ENCODE measurements at places on chromosomes 4 and X. TPM values are rescaled to one million over a fixed set of nuclear protein-coding genes. Genes with fewer than 3 reads are reported as not detected.

PPP1R2C gene
- total RNA-seq = not detected

PDCL2 gene
- total RNA-seq = not detected

SLC4A4 gene
- total RNA-seq = not detected

GPR78 gene
- total RNA-seq = not detected

TREX2 gene
- total RNA-seq = 1.9 TPM

SCML1 gene
- total RNA-seq = 12.4 TPM

NHSL2 gene
- total RNA-seq = 40.3 TPM

DMRTC1 gene
- total RNA-seq = not detected

MPP1 gene
- 32.3 TPM for total RNA-seq

ASIC5 gene
- total RNA-seq = not detected

KLHL34 gene
- total RNA-seq = 0.09 TPM

TLL1 gene
- total RNA-seq = 1.4 TPM

- H3K27ac ChIP-seq = no peak overlapping the region
- H3K27me3 ChIP-seq = no peaks in the 10 kb centered on the region
- H3K4me1 ChIP-seq = no peaks in the 10 kb centered on the region
- H3K4me3 ChIP-seq = no peak overlapping the region
Measured at GRCh38 chrX:34884817-34885216, 57.8 kb upstream of the FAM47B start.

- no peak overlapping the region for H3K4me3 ChIP-seq
- H3K36me3 ChIP-seq = no peaks in the 10 kb centered on the region
- no peak overlapping the region for H3K27ac ChIP-seq
- peaks cover 3% of the 10 kb centered on the region for H3K27me3 ChIP-seq
- no peaks in the 10 kb centered on the region for H3K4me1 ChIP-seq
Measured at GRCh38 chr4:53713296-53713695, 122.0 kb upstream of the LNX1 start.

DNA sequence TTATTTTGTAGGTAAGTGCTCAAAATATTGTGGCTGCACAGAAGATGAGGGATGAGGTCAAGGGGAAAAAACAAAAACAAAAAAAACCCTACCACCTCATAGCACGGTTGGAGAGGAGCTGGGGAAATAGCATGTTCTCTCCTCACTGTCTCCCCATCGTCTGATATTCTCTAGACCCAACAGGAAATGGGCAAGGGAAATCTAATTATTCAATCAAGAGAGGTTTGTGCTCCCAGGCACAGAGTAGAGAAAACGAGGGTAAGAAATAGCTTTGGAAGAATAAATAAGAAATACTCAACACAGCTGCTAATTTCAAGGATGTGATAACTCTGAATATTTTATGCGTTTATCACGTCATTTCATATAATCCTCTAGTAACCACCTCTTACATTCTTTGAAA, 619.2 kb upstream of the GNPDA2 start:
- H3K27me3 ChIP-seq = no peaks in the 10 kb centered on the region
- H3K4me1 ChIP-seq = no peaks in the 10 kb centered on the region
- no peak overlapping the region for H3K4me3 ChIP-seq
- no peak for DNase-seq
- no peak overlapping the region for H3K27ac ChIP-seq

GRCh38 chr4:52659001-52659721, at the start of gene USP46:
Gene USP46 (minus strand): TSS chr4:52659301. CDS start chr4:52659150, 151 bp downstream.
- peak within 1 kb of the TSS; percentile 88 for H3K4me3 ChIP-seq
- no peaks in the 10 kb centered on the region for H3K36me3 ChIP-seq
- H3K4me1 ChIP-seq = peaks cover 13% of the 10 kb centered on the region
- H3K27me3 ChIP-seq = no peaks in the 10 kb centered on the region

- no peaks in the 10 kb centered on the region for H3K27me3 ChIP-seq
- no peaks in the 10 kb centered on the region for H3K36me3 ChIP-seq
- DNase-seq = no peak
- H3K4me1 ChIP-seq = no peaks in the 10 kb centered on the region
Measured at GRCh38 chrX:124125471-124125870, 164.0 kb downstream of the STAG2 start.

DNA sequence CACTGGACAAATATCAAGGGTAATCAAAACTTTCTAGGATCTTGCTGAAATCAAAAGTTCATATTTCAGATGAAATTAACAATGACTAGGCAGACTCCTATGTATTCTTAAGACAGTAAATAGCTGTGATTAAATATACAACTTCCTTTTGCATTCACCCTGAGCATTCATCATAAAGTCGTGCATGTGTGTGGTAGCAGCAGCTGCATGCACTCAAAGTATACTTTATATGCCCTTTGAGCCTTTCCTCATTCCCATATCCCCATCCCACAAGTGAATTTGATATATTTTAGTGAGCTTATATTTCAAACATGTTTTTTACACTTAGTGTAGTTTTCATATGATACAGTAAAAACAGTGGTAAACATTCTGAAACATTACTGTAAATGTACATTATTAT, 959.0 kb downstream of the C4orf33 start:
- H3K4me1 ChIP-seq = no peaks in the 10 kb centered on the region
- H3K27ac ChIP-seq = no peak overlapping the region
- H3K36me3 ChIP-seq = no peaks in the 10 kb centered on the region
- H3K27me3 ChIP-seq = no peaks in the 10 kb centered on the region
- no peak for DNase-seq
- H3K4me3 ChIP-seq = no peak overlapping the region

GRCh38 chr4:85733798-85734197, 258.8 kb downstream of the ARHGAP24 start:
- H3K4me1 ChIP-seq = peaks cover 7% of the 10 kb centered on the region
- DNase-seq = no peak
- no peaks in the 10 kb centered on the region for H3K36me3 ChIP-seq
- H3K4me3 ChIP-seq = no peak overlapping the region

DNA sequence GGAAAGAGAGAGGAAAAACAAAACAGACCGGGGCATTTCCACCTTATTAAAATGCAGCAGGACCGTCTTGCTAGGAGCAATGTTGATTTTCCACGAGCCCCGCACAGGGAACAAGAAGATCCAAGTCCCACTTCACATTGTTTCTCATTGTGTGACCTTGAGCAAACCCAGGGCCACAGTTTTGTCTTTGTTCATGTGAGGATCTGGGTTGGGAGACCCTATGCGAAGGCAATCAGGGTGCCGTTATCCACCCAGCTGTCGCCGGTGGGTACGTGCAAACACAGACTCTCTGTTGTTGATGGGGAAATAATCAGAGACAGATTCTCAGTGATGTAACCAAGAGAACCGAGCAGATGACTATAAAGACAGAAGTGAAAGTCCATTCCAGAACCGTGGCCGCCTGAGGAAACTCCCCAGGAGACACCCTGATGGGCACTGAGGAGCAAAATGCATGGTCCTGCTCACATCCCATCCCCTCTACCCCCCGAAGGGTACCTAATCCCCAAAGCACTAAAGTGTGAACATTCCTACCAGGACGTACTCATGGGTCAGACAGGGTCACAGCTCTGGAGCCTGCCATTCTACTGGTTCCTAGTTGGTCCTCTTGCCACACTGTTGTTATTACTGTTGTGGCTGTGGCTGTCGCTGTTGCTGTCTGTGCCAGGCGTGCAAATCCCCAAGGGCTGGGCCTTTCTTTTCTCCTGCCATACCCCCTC, 102.7 kb upstream of the RBPJ start:
- no peaks in the 10 kb centered on the region for H3K36me3 ChIP-seq
- H3K27ac ChIP-seq = no peak overlapping the region
- H3K27me3 ChIP-seq = no peaks in the 10 kb centered on the region
- H3K4me1 ChIP-seq = no peaks in the 10 kb centered on the region

DNA sequence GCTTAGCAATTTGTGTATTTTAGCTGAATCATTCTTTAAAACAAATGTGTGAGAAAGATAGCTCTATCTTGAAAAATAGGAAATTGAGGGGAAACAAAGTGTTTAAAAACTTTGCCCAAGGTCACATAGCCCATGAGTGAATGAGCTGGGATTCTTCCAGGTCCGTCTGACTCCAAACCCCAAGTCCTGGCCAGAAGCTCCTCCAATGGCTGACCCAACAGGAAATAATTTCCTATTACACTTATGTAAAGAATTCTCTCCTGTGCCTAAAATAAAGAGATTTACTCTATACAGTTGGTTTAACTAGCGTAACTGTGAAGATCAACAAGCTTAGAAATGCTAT, 287.6 kb downstream of the ARHGAP24 start:
- peaks cover 53% of the 10 kb centered on the region for H3K4me1 ChIP-seq
- peak overlapping the region; percentile 90 for H3K27ac ChIP-seq
- H3K4me3 ChIP-seq = peak overlapping the region; percentile 60

DNA sequence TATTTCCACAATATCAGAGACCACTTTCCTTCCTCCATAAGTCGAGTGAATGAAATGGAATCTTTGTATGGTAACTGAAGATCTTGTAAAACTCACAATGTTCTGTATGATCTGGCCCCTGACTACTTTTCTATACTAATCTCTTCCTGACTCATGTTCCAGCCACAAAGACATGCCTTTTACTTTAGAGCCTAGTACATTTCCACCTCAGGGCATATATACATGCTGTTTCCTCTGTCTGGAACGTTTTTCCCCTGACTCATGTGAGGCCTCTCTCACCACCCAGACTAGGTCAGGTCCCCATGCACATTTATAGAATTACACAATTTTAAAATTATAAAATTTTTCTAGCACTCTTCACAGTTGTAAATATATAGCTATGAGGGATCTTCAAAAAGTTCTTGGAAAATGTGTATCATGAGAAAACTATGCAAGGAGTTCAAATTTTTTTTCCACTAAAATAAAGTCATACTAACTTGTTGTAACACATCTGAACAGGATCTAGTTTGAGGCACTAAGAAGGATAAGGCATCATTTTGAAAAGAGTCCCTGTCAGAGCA, 208.8 kb downstream of the SH2D1A start:
- H3K27ac ChIP-seq = no peak overlapping the region
- H3K27me3 ChIP-seq = no peaks in the 10 kb centered on the region
- H3K4me3 ChIP-seq = no peak overlapping the region
- no peak for DNase-seq
- H3K4me1 ChIP-seq = no peaks in the 10 kb centered on the region

DNA sequence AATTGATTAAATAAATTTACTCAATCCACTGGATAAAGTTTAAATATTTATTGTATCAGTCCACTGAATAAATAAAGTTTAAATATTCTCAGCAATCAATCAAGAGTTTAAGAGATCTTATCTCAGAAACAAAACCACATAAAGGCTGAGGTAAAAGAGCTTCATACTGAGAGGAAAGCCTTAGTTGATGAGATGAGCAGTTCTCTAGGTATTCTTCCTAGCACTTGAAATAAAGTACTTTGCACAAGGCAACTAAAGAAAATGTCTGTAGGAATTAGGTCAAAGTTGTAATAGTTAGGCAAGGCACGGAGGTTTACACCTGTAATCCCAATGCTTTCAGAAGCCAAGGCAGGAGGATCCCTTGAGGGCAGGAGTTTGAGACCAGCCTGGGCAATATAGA, 63.5 kb downstream of the UCHL1 start:
- H3K27ac ChIP-seq = no peak overlapping the region
- DNase-seq = no peak
- peaks cover 6% of the 10 kb centered on the region for H3K27me3 ChIP-seq

GRCh38 chr4:52877036-52877435, 14.9 kb downstream of the RASL11B start:
- H3K27me3 ChIP-seq = no peaks in the 10 kb centered on the region
- no peak for DNase-seq
- no peaks in the 10 kb centered on the region for H3K4me1 ChIP-seq

- H3K4me1 ChIP-seq = no peaks in the 10 kb centered on the region
- H3K27ac ChIP-seq = no peak overlapping the region
- H3K36me3 ChIP-seq = no peaks in the 10 kb centered on the region
- no peaks in the 10 kb centered on the region for H3K27me3 ChIP-seq
- no peak overlapping the region for H3K4me3 ChIP-seq
- DNase-seq = no peak
Measured at GRCh38 chr4:24235618-24236017, 345.8 kb upstream of the PPARGC1A start.

DNA sequence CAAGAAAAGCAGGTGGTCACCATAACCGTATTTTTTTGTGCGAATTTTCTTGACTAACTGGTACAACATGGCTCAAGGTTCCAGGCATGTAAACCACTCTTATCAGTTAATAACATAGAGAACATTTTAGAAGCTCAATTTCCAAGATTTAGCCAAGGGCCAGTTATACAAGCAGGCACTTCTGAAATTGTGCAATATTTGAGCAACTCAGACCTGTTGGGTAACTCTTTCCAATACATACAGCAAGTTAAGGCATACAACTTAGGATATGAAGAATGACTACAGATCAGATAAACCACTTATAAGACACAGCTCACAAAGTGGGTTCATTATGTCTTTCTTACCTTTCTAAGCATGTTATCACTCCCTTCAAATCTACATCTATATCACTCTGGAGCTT, 43.9 kb downstream of the ZNF280C start:
- DNase-seq = no peak
- H3K36me3 ChIP-seq = no peaks in the 10 kb centered on the region
- H3K27ac ChIP-seq = no peak overlapping the region
- no peaks in the 10 kb centered on the region for H3K27me3 ChIP-seq
- no peak overlapping the region for H3K4me3 ChIP-seq
- no peaks in the 10 kb centered on the region for H3K4me1 ChIP-seq

GRCh38 chr4:108139089-108139488, 29.6 kb downstream of the LEF1 start:
- DNase-seq = no peak
- peaks cover 5% of the 10 kb centered on the region for H3K27me3 ChIP-seq
- H3K36me3 ChIP-seq = no peaks in the 10 kb centered on the region
- no peak overlapping the region for H3K27ac ChIP-seq

- H3K27me3 ChIP-seq = peaks cover 9% of the 10 kb centered on the region
- H3K36me3 ChIP-seq = no peaks in the 10 kb centered on the region
- no peak overlapping the region for H3K4me3 ChIP-seq
- H3K4me1 ChIP-seq = no peaks in the 10 kb centered on the region
- H3K27ac ChIP-seq = no peak overlapping the region
- no peak for DNase-seq
Measured at GRCh38 chr4:114398410-114398809, 200.2 kb upstream of the UGT8 start.

Data from endothelial cell of umbilical vein (primary cell).